ENCODE measurements at places on chromosomes 5 and 9. TPM values are rescaled to one million over a fixed set of nuclear protein-coding genes. Genes with fewer than 3 reads are reported as not detected.

GRCh38 chr9:4117835-4118610 lies 181.8 kb downstream of the GLIS3 start:
- DNase-seq, result no peak

DNA sequence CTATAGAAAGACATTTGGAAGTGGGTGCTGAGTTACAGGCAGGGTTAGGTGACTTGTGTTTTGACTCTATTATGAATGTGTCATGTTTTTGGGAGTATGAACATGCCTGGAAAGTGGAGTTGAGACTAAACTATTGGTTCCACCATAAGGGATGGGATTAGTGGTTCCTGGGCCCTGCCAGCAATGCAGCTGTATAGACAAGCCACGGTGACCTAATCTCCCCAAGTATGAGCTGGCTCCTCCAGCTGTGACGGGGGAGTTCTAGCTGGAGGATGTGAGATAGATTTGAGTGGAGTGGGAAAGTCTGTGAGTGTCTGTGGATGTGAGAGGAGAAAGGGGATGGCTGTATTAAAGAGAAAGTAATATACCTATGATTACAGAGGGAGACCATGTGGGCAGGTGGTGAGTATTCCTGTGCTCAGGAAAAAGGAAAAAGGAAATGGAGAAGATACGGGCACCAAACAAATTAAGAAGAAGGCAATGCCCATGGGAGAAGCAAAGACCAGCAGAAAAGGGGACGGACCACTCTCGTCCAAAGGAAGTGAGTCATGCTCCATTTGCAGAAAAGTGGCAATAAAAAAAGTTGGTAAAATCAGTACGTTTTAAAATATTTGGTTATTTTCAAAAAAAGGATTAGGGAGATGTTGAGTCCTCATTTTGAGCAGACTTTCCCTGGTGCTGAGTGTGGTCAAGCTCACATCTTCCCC lies 48.3 kb upstream of the ICE1 start:
- no peak for DNase-seq

DNA sequence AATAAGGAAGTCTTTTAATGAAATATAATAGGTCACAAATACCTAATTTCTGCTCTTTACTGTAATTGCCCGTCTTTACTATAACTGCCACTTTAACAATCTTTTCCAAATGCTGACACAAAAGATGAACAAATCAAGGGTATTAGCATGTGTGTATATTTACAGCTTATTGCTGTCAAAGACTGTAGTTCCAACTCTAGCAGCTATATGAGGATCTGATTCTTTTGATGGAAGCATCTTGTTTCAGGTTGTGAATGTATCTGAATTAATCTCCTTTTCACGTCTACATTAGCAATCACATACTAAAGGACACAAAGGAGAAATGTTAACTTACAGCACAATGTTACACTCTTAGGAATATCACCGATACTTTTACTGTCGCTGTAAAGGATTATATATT lies 27.9 kb downstream of the RFX3 start:
- DNase-seq, result no peak

- no peak for DNase-seq
Measured at GRCh38 chr5:122077366-122078115, 518 bp downstream of the LOX start.

Gene PCDHA3
- total RNA-seq, result 16.3 TPM

GRCh38 chr5:157326440-157327005 lies 60.6 kb downstream of the CYFIP2 start:
- no peak for DNase-seq

Gene SLC24A2
- total RNA-seq, result 3.7 TPM

Gene IL13
- not detected for total RNA-seq

DNA sequence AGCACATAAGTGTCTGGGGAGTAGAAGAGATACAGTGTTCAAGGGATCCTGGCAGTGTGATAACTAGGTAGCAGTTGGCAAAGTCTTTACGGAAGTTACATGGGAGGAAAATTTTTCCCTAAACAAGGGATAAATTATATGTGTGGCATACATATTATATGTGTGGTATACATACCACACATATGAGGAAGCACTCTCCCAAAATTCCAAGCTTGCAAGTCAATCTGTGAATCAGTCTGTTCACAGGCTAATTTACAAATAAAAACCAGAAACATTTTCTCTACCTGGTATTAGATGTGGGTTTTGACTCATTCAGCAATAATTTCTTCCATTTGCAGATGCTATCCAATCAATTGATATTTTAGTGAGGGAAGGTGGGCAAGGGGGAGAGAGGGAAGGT lies 110.0 kb downstream of the ISOC1 start:
- DNase-seq, result no peak

Data from frontal cortex (tissue), 4 donors.